ENCODE measurements at places on chromosomes 11 and 22. TPM values are rescaled to one million over a fixed set of nuclear protein-coding genes. Genes with fewer than 3 reads are reported as not detected.

The DCHS1 gene
- total RNA-seq = 3.8 TPM

The CCDC15 gene
- total RNA-seq = 1.4 TPM

The PARVG gene
- 87.6 TPM for total RNA-seq

The RIC3 gene
- total RNA-seq = 27.5 TPM

All from mononuclear cell (primary cell).